ENCODE measurements at places on chromosomes 6 and 20.

DNA sequence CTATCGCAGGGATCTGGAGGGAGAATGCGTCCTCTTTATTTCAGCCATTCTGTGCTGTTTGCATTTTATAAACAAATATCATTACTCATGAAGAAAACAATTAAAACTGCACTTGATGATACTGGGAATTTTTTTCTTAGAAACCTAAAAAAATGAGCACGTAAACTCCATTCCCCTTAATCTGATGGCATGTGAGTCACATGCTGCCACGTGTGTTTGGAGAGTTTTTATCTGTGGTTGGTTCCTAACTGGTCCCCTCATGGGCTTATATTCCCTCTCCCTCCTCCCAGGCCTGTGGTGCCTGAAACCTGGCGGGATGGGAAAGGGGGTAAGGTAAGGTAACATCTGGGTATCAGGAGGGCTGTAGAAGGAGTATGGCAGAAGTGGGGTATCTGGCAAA is 6.5 kb downstream of the PACSIN1 start:
- DNase-seq = no peak

- DNase-seq = no peak
Observed at GRCh38 chr6:36333171-36333895, 3.4 kb downstream of the BNIP5 start.

GRCh38 chr6:109087661-109088264 is 6.9 kb downstream of the SESN1 start:
- DNase-seq = no peak

DNA sequence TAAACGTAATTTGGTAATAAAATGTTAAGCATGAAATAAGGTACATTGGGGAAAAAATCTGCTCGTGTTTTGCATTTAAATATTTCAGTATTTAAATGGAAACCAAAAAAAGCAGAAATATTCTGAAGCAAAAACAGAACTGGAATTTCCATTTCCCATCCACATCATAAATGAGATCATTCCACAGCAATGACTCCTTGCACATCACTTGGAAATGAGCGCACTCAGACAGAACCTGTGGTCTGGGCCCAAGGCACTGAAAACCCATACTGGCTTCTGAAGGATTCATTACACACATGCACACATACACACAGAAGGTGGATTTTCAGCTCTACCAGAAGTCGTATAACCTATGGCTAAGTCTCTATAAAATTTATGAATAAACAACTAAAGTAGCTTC is 174.8 kb downstream of the IBTK start:
- DNase-seq = no peak

DNA sequence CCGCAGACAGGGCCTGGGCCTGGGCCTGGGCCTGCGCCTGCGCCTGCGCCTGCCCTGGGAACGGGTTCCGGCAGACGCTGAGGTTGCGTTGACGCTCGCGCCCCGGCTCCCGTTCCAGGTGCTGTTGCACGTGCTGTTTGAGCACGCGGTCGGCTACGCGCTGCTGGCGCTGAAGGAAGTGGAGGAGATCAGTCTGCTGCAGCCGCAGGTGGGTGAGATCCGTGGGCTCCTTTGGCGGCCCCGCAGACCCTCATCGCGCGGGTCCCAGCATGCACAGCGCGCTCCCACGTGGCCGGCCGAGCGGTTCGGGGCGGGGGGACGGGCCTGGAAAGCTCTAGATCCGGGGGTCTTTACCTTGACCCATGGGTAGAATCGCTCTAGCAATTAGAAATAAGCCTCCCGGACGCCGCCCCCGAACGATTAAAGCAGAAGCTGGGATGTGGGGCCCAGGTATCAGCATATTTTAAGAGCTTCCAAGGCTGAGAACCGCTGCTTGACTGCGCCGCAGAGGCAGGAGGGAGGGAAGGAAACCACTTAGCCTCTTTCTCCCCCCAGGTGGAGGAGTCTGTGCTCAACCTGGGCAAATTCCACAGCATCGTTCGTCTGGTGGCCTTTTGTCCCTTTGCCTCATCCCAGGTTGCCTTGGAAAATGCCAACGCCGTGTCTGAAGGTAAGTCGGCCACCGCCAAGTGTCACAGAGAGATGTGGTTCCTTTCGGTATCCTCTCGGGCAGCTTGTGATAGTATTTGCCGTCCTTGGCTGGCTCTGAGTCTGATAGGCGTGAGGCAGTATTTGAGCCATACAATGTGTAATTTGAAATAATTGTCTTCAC is 508 bp downstream of the NOP56 start:
- DNase-seq = no peak

- DNase-seq = no peak
Observed at GRCh38 chr20:9829835-9830234, 9.0 kb downstream of the PAK5 start.

- DNase-seq = no peak
Observed at GRCh38 chr6:30778001-30778635, 33.8 kb upstream of the IER3 start.

GRCh38 chr6:37699138-37699766 is 1.6 kb upstream of the MDGA1 start:
- DNase-seq = no peak

DNA sequence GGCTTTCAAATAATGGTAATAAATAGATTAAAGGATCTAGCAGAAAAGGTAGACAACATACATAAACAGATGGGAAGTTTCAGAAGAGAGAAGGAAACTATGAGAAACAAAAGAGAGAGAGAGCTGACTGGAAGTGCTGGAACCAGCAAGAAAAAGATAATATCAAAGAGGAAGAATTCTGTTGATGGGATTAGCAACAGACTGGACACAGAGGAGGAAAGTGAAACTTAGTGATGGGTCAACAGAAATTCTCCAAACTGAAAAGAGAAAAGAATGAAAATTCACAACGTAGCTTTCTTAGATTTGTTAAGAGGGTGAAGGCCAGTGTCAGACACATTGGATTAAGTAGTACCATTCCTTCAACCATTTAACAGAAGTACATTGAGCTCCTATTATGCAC is 48.3 kb upstream of the SIRPA start:
- DNase-seq = no peak

GRCh38 chr6:89492025-89492640 is 59.2 kb downstream of the ANKRD6 start:
- no peak for DNase-seq

GRCh38 chr6:16141514-16141913 is 12.6 kb downstream of the MYLIP start:
- no peak for DNase-seq

DNA sequence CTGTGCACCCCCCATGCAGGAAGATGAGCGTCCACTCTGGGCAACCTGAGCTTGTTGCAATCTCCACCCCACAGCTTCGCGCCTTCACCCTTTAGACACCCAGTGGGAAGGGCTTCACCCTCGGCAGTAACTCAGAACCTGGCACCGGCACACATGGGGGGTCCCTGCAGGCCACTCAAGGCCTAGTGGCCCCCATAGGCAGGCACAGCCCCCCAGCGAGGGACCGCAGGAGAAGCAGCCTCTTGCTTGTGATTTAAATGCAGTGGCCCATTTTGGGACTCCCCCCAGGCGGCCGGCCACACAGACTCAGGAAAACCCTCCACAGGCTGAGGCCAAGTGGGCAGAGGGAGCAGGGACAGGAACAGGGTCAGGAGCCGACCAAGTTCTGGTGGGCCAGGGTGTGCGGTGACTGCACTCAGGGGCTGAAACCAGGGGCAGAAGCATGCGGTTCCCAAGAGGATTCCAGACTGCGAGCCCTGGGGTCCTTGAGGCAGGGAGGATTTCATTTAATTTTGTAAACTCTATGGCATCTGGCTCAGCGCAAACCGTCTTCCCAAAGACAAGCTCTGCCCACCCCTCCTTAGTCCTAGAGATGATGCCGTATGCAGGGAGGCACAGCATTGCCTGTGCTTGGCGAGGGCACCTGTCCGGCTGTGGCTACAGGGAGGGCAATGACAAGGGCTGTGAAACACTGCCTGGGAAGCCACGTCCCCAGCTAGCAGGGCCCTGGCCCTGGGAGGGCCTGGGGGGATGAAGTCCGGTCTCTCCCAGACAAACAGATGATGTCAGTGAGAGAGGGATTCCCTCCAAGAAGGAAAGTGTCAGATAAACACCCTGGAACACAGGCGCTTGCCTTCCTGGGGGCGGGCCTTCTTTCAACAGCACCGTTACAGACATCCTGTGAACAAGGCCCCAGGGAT is 52.9 kb upstream of the GPR31 start:
- no peak for DNase-seq

- no peak for DNase-seq
Observed at GRCh38 chr20:9626357-9626756, 112.0 kb downstream of the LAMP5 start.

- DNase-seq = no peak
Observed at GRCh38 chr6:154230393-154230792, 126.2 kb downstream of the IPCEF1 start.

GRCh38 chr20:18909254-18909653 is 95.7 kb downstream of the SCP2D1 start:
- DNase-seq = no peak

DNA sequence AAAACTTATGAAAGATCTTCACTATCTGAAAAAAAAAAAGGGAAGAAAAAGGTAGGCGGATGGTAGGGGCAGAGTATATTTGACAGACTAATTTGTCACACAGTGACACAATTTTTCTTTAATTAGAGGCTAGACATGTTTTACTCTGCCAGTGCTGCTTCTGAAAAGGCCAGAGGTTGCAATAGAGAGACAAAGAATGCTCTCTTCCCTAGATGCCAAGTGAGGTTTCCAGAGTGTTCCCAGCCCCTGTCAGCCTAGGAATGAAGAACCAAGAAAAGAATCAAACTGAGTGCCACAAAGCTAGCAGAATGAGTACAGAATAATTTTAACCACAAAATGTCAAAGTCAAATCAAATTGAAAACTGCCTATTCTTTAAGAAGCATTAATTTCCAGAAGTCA is 13.0 kb downstream of the PNISR start:
- DNase-seq = no peak

All from cortex of kidney (tissue), 1 donor.